ENCODE measurements at places on chromosomes 5 and 9. TPM values are rescaled to one million over a fixed set of nuclear protein-coding genes. Genes with fewer than 3 reads are reported as not detected.

GRCh38 chr5:73648515-73648914 lies 22.5 kb downstream of the ARHGEF28 start:
- no peak for DNase-seq

GRCh38 chr5:173969167-173970049 lies 19.6 kb upstream of the C5orf47 start:
- DNase-seq, result no peak

- peak; percentile 98 for DNase-seq
These were observed 73.1 kb downstream of the STK10 start for GRCh38 chr5:172114875-172115422.

GRCh38 chr9:90097237-90097636 lies 492.4 kb downstream of the GADD45G start:
- DNase-seq, result no peak

DNA sequence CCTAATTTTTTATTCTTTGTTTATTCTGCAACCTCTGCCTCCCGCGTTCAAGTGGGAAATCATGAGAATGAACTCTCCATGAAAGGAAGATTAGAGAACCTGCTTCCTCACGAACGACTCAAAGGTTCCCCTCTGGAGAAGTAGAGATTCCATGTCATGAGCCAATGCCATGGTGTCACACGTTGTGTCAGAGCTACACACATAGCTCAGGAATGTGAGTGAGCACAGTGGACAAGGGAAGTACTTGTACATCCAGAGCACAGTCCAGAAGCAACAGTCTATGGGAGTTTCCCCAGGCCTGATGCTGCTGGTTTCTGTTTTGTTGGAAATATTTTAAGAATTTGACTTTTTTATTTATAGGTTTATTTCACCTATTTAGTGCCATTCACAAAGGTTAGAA lies 26.8 kb upstream of the PPP2CA start:
- DNase-seq, result no peak

DNA sequence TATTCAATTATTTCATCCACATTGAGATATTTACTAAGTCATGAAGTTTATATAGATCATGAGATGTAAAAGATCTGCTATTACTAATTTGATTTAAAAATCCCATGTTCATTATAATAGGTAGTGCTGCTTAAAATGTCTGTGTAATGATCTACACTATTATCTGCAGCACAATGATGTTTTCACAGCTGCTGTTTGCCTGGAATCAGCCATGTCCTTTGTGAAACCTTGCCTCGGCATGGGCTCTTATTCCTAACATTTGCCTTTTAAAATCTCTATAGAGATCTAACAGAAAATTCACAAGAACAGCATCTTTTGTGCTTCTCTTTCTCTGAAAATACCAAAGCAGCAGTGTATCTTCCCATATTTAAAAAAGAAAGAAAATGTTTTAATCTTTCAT lies 444.6 kb downstream of the PTPRD start:
- no peak for DNase-seq

- DNase-seq, result no peak
These were observed 199.8 kb downstream of the MAPKAP1 start for GRCh38 chr9:125507226-125507625.

GRCh38 chr9:37618817-37619216 lies 26.4 kb upstream of the TOMM5 start:
- no peak for DNase-seq

GRCh38 chr5:17187011-17187785 lies 30.2 kb upstream of the BASP1 start:
- DNase-seq, result no peak

GRCh38 chr5:34548086-34548403 lies 108.1 kb upstream of the RAI14 start:
- no peak for DNase-seq

- no peak for DNase-seq
These were observed 420.4 kb downstream of the CETN3 start for GRCh38 chr5:89988998-89989655.

DNA sequence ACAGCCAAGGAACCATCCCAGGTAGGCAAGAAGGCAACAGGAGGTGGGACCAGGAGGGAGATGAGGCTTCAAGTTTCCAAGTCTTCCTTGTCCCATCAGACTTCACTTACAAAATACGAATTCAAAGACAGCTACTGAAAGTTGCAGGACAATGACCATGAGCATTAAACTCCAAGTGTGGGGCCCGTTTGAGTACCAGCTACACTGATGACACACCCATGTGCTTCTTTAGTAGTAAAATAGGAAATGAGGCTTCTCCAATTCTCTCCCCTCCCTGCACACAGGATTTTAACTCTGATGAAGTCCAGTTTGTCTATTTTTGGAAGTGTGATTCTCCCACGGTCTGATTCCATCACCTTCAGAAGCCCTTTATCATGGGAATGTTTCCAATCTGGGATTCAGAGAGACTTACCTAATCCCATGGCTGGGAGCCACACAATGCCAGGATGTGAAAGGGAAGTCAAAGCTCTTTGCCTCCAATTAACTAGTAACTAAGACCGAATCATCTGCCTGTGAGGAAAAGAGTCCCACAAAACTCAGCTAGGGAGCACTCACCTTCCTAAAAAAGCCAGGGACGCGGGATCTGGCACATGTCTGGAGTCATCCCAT lies 222.8 kb upstream of the MSX2 start:
- DNase-seq, result no peak

DNA sequence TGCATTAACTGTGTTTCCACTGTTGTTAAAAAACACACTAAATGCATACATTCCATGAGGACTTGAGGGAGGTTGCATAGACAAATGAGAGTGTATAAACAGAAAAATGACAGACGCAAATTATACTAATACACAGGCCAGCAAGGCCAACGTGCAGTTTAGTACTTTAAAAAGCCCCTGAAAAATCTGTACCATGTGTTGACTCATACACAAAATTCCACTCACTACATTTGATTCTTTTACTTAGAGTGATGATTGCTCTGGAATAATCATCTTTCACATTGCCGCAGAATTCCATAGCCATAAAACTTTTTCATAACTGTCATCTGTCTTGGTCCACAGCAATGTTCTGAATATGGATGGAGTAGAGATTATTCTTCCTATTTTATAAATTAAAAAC lies 215.7 kb downstream of the FAM114A2 start:
- DNase-seq, result no peak

GRCh38 chr5:73826301-73827105 lies 200.5 kb downstream of the ARHGEF28 start:
- no peak for DNase-seq

DNA sequence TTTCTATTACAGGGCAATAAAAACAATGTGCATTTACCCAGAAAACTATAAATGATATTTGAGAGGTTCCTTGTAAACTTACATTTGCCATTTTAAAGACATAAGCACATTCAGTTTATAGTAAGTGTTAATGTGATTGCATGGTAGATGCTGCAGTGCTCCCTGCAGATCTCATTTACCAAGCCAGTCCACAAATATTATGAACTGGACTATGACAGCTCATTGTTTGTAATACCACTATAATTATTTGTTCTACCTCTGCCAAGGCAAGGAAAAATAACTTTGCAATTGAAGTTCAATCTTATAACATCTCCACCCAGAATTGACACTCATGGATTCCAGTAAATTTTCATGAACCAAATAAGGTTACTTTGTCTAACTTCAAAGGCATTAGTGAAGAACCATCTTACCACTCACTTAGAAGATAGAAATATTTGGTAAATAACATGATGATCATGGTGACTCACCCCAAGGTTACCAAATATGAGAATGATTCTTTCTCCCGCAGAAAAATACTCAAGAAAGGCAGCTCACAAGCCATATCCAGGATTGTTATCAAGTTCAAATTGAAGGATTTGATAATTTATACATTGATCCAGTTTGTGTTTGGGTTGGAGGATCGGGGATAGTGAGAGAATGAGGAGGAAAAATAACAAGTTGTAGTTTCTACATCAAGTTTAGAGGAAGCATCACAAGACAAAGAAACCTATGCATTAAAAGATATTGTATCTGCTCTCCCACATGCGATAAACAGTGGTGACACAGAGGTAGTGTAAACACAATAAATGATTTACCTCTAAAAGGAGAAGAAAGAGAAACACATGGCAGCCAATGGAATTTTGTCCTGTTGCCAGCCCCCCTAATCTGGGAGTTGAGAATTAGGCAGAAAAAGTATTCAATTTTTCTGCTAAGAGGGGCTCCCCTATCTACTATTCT lies 29.5 kb downstream of the CDH9 start:
- no peak for DNase-seq

- DNase-seq, result no peak
These were observed 43.0 kb upstream of the HSD17B4 start for GRCh38 chr5:119409235-119409815.

DNA sequence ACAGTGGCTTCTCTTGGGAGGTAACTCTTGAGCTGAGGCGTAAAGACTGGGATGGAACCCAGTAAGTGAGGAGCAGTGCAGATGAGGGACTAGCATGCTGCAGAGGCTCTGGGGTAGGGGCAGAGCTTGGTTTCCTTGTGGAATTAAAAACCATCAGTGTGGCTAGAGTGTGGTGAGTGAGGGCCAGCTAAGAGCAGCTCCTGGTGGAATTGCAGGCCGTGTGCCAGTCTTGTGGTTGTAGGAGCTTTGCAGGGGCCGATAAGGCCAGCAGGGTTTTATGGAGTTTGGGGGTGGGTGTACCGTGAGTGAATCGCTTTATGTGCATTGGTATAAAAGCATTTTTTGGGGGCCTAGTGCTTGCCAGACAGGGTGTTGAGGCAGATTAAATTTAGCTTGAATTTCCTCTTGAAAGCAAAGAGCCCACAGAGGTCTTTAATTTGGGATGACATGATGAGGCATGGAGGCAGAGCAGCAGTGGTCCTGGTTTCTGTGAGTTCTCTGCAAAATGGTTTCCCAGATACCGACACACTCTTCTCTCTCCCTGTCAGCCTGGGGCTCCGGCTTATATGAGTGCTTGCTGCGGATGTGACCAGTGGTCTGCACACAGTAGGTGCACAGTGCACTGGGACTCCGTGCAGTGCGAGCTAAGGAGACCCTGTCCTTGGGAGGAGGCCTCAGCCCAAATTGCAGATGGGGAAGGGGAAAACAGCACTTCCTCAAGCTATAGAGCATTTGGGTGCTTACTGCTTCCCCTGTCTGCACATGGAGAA lies 176.4 kb upstream of the PITX1 start:
- DNase-seq, result peak; percentile 28

DNA sequence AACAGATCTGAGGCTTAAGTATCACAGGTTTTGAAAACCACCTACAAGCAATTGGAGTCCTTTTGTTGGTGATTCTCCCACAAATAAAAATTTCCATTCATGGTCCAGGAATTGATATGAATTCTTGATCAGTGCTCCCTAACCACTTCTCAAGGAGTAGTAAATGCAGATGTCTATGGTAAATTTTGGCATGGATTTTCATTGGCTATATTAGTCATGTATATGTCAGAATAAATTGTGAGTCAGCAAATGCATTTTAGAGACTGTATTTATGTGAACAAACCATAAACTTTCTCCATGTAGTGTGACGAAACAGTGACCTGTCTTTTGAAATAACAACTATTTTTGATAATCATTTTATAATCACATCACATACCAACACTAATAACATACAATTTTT lies 611.1 kb downstream of the HTR1A start:
- DNase-seq, result no peak

DNA sequence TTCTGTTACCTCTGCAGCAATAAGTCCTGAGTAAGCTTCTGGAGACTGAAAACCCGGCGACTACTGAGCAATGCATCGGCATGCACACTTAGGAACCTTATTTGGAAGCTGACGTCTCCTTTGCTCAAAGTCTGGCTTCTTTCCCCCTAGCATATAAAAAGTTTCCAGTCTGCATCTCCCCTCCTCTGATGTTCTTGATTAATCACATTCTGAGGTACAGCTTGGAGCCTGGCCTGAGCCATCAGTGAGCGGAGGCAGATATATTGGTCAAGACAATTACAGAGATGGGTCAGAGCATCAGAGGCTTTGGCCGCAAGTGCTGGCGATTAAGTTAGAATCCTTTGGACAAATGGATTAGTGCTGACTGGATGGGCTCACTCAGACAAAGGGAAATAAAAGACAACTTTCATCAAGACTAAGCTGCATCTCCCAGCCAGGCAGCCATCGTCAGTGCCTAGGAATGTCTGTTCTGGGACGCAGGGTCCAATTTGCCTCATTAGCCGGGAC lies 140.7 kb downstream of the MTX3 start:
- peak; percentile 11 for DNase-seq

- no peak for DNase-seq
These were observed 14.3 kb downstream of the CDK20 start for GRCh38 chr9:87959916-87960581.

- no peak for DNase-seq
These were observed 126.7 kb upstream of the ZNF608 start for GRCh38 chr5:124873188-124873587.

DNA sequence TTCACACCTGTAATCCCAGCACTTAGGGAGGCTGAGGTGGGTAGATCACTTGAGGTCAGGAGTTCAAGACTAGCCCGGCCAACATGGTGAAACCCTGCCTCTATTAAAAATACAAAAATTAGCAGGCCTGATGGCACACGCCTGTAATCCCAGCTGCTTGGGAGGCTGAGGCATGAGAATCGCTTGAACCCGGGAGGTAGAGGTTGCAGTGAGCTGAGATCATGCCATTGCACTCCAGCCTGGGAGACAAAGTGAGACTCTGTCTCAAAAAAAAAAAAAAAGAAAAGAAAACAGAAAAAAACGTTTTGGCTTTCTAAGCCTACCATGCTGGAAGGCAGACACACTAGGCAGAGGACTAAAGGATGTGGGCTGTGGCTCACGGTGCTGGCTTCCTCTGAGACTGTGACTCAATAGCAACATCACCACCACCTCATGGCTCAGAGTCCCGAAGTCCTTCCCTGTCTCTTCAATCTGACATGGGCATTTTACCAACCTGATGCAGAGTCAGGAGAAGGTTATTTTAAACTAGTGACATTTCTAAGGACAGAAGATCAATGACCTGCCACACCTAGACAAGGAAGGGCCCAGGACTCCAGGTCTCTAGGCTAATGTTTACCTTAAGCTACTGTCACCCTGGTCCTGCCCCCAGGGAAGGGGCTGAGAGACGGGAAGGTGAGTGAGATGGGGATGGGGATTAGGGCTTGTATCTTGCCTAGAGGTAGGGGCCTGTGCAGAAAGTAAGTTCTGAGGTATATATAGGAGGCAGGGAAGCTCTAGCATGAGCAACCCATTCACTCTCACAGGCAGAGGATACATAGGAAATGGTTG lies 3.7 kb downstream of the ECSCR start:
- DNase-seq, result peak; percentile 96

Gene FCN2
- total RNA-seq, result not detected

Gene TMEM215
- total RNA-seq, result not detected

Gene SURF2
- total RNA-seq, result 23.2 TPM

Gene IFNA21
- total RNA-seq, result not detected

Gene DBH
- not detected for total RNA-seq

Gene TJP2
- total RNA-seq, result 17.6 TPM

Gene NXNL2
- not detected for total RNA-seq

Gene GPX8
- not detected for total RNA-seq

Gene PLPP7
- not detected for total RNA-seq

Gene NUTM2F
- not detected for total RNA-seq

Gene BTNL8
- total RNA-seq, result 1.7 TPM
